A172 (cell line): ENCODE measurements at places on chromosomes 1 and 21. TPM values are rescaled to one million over a fixed set of nuclear protein-coding genes. Genes with fewer than 3 reads are reported as not detected.

UAP1 gene
- 247 and 258 TPM in 2 replicates for total RNA-seq

ANGPTL1 gene
- not detected in 2 replicates for total RNA-seq

AADACL4 gene
- total RNA-seq = not detected in 2 replicates

CRNN gene
- total RNA-seq = not detected in 2 replicates

CDC42BPA gene
- 32.7 and 36.9 TPM in 2 replicates for total RNA-seq

TSPEAR gene
- total RNA-seq = 0.17 TPM in 1 of 2 replicates, not detected in the other

SYDE2 gene
- 2.9 and 4.2 TPM in 2 replicates for total RNA-seq

SSR2 gene
- total RNA-seq = 573 and 778 TPM in 2 replicates

SYNC gene
- total RNA-seq = 39.9 and 51.3 TPM in 2 replicates

CDK11B gene
- total RNA-seq = 9.0 and 9.6 TPM in 2 replicates

KIF14 gene
- 32.0 and 36.1 TPM in 2 replicates for total RNA-seq

ALX3 gene
- not detected in 2 replicates for total RNA-seq

KCNJ9 gene
- not detected in 2 replicates for total RNA-seq

ADGRL2 gene
- 52.3 and 53.0 TPM in 2 replicates for total RNA-seq

LMNA gene
- total RNA-seq = 1,695 and 2,065 TPM in 2 replicates

MFAP2 gene
- total RNA-seq = 0.41 TPM in 1 of 2 replicates, not detected in the other

ZFP69B gene
- 3.5 and 4.2 TPM in 2 replicates for total RNA-seq

NTPCR gene
- 72.1 and 87.8 TPM in 2 replicates for total RNA-seq

LCE1F gene
- not detected in 2 replicates for total RNA-seq

SLC5A9 gene
- total RNA-seq = not detected in 2 replicates

RPL22 gene
- total RNA-seq = 88.4 and 112 TPM in 2 replicates

BTBD19 gene
- 4.8 and 9.4 TPM in 2 replicates for total RNA-seq

PTPN7 gene
- not detected in 2 replicates for total RNA-seq

CRYAA gene
- total RNA-seq = not detected in 2 replicates

DCDC2B gene
- not detected in 2 replicates for total RNA-seq

CA6 gene
- not detected in 2 replicates for total RNA-seq

CATSPER4 gene
- total RNA-seq = not detected in 2 replicates

CELA2B gene
- total RNA-seq = not detected in 2 replicates

ALPL gene
- 0.19 TPM in 1 of 2 replicates, not detected in the other for total RNA-seq

SLC45A3 gene
- total RNA-seq = 11.1 and 13.0 TPM in 2 replicates

KLF17 gene
- not detected in 2 replicates for total RNA-seq

PLA2G5 gene
- total RNA-seq = not detected in 2 replicates

RHCE gene
- total RNA-seq = 0.38 TPM in 1 of 2 replicates, not detected in the other

BRDT gene
- not detected in 2 replicates for total RNA-seq

PRUNE1 gene
- 18.8 and 19.0 TPM in 2 replicates for total RNA-seq

FCRL4 gene
- not detected in 2 replicates for total RNA-seq

HSPG2 gene
- total RNA-seq = 17.9 and 18.3 TPM in 2 replicates

NBPF11 gene
- 4.2 and 4.3 TPM in 2 replicates for total RNA-seq

NCAM2 gene
- total RNA-seq = 1.4 and 4.8 TPM in 2 replicates

PLA2G2F gene
- not detected in 2 replicates for total RNA-seq

DIRAS3 gene
- total RNA-seq = 279 and 346 TPM in 2 replicates

LAX1 gene
- not detected in 2 replicates for total RNA-seq

KDF1 gene
- total RNA-seq = not detected in 2 replicates
